Thymus (tissue), 14 donors: ENCODE measurements at places on chromosomes 12 and 14. TPM values are rescaled to one million over a fixed set of nuclear protein-coding genes. Genes with fewer than 3 reads are reported as not detected.

DNA sequence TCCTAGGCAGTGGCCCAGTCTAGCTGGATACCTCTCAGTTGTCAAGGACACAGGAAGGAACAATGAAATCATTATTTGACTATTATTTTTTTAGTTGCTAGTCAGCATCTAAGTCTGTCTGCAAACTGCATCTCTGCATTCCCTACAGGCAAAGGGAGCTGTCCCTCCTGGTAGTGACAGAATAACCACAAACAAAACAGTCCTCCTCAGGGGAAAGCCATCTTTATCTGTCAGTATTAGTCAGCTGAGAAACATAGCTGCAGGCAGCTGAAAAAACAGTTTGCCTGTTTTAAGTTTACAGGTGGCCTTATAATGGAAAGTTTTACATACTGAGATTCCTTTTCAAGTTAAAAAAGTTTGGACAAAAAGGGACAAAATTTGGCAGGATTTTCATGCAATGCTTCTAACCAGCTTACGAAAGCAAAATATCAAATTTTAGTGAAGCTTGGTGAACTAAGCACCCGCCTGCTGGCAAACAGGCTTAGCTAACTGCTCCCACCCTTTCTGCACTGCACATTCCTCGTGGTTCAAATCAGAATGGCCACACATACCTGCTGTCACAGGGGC is 29.5 kb downstream of the SLC25A21 start:
- peak overlapping the region; percentile 76 for H3K27ac ChIP-seq
- H3K4me1 ChIP-seq = no peaks in the 10 kb centered on the region
- no peak for DNase-seq
- no peaks in the 10 kb centered on the region for H3K27me3 ChIP-seq
- no peak overlapping the region for H3K4me3 ChIP-seq

Gene DHRS2
- total RNA-seq = 0.28 TPM

- no peaks in the 10 kb centered on the region for H3K36me3 ChIP-seq
- peaks cover 20% of the 10 kb centered on the region for H3K4me1 ChIP-seq
- no peak overlapping the region for H3K4me3 ChIP-seq
- H3K27me3 ChIP-seq = no peaks in the 10 kb centered on the region
Measured at GRCh38 chr12:11553871-11554533, 95.5 kb upstream of the ETV6 start.

- H3K4me1 ChIP-seq = no peaks in the 10 kb centered on the region
- no peak overlapping the region for H3K27ac ChIP-seq
- no peak for DNase-seq
- H3K36me3 ChIP-seq = no peaks in the 10 kb centered on the region
- no peak overlapping the region for H3K4me3 ChIP-seq
Measured at GRCh38 chr12:130394906-130395305, 57.2 kb downstream of the PIWIL1 start.

DNA sequence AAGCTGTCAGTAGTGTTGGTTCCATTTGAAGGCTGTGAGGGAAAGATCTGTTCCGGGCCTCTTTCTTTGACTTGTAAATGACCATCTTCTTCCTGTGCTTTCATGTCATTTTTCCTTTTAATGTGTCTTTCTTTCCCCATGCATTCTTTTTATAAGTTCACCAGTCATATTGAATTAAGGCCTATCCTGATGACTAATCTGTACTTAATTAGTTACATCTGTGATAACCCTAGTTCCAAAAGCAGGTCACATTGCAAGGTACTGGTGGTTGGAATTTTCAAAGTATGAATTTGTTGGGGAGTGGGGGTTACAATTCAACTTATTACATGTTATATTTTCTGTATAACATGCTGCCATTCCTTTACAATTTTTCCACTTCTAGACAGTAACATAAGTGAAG is 1642.1 kb upstream of the FLRT2 start:
- no peaks in the 10 kb centered on the region for H3K36me3 ChIP-seq
- no peak for DNase-seq
- H3K27ac ChIP-seq = no peak overlapping the region
- no peak overlapping the region for H3K4me3 ChIP-seq
- H3K27me3 ChIP-seq = no peaks in the 10 kb centered on the region

Gene LAG3
- 1.5 TPM for total RNA-seq

Gene RIMBP2
- total RNA-seq = 0.47 TPM

GRCh38 chr14:28300356-28300755 is 466.2 kb upstream of the FOXG1 start:
- no peaks in the 10 kb centered on the region for H3K4me1 ChIP-seq
- H3K4me3 ChIP-seq = no peak overlapping the region
- DNase-seq = no peak
- H3K36me3 ChIP-seq = no peaks in the 10 kb centered on the region

GRCh38 chr12:3341594-3341993 is 149.4 kb upstream of the PRMT8 start:
- H3K36me3 ChIP-seq = no peaks in the 10 kb centered on the region
- H3K27ac ChIP-seq = no peak overlapping the region
- no peaks in the 10 kb centered on the region for H3K4me1 ChIP-seq

Gene NYNRIN
- 3.1 TPM for total RNA-seq

Gene EML1
- 2.7 TPM for total RNA-seq

- no peaks in the 10 kb centered on the region for H3K36me3 ChIP-seq
- peaks cover 5% of the 10 kb centered on the region for H3K4me1 ChIP-seq
- H3K27ac ChIP-seq = no peak overlapping the region
- no peak overlapping the region for H3K4me3 ChIP-seq
- DNase-seq = no peak
Measured at GRCh38 chr14:51781381-51781780, 79.0 kb upstream of the GNG2 start.

Gene MYBPC1
- total RNA-seq = 4.6 TPM

GRCh38 chr14:94583557-94583956 is 2.3 kb downstream of the SERPINA5 start:
- H3K27ac ChIP-seq = no peak overlapping the region
- no peak overlapping the region for H3K4me3 ChIP-seq
- H3K36me3 ChIP-seq = no peaks in the 10 kb centered on the region
- DNase-seq = no peak
- H3K4me1 ChIP-seq = no peaks in the 10 kb centered on the region
- H3K27me3 ChIP-seq = no peaks in the 10 kb centered on the region

DNA sequence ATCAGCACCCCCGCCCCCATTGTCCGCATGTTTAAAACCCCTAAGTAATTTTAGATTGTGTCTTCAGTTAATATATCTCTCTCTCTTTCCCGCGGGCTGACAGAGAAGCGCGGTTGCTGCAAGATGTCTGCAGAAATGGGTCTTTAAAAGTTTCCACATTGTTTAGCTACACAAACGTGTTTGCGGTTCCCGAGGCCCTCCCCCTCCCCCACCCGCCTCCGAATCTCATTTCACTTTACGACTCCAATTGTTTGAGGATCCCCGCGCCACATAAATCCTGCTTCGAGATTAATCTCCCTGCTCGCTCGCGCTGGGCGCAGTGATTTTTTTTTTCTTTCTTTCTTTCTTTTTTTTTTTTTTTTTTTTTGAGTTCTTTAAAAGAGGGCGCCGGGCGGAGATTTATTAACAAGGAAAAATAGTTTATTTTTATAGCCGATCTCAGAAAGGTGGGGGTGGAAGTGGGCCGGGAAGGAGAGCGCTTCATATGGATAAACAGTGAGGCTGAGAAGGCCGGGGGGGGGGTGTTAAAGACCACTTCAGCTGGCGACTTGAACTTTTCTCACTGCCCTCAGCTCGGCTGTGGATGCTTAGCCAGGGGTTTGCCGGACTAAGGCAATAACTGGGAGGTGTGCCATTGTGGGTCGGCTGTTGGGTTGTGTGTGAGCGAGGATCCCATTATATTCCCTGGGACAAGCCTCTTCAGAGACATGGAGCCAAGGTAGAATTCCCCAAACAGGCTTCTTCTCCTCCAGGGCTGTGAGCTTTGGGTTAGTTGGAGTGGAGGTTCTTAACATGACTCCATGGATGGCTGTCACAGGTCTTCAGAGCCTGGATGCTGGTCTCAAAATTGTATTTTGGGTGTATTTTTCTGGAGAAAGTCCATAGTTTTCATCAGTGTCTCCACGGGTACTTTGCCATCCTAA is 39.7 kb upstream of the TBX5 start:
- H3K36me3 ChIP-seq = no peaks in the 10 kb centered on the region
- no peak overlapping the region for H3K4me3 ChIP-seq
- H3K27me3 ChIP-seq = peaks cover 96% of the 10 kb centered on the region
- H3K27ac ChIP-seq = no peak overlapping the region

DNA sequence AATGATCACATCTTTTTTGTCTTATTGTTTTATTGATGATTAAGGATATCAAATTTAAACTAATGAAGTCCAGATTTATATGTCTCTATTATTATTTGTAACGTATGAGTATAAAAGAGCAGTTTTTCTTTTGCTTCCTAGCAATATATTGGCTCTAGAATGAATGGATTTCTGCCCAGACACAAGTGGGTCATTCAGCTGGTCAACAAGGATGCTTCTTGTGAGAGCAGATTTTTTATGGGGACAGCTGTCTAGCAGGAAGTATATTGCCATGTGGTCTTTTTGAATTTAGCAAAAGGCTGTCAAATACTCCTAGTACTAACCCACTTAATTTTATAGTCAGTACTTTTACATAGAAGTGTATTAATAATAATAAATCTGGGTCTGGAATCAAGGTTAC is 1071.1 kb upstream of the FLRT2 start:
- DNase-seq = no peak
- H3K4me1 ChIP-seq = no peaks in the 10 kb centered on the region
- H3K27ac ChIP-seq = no peak overlapping the region
- no peaks in the 10 kb centered on the region for H3K36me3 ChIP-seq

- H3K4me1 ChIP-seq = no peaks in the 10 kb centered on the region
- no peak overlapping the region for H3K4me3 ChIP-seq
Measured at GRCh38 chr12:76450690-76451089, 102.5 kb upstream of the BBS10 start.

Gene MYO1H
- total RNA-seq = under 0.01 TPM

GRCh38 chr12:94149781-94150239 is 1.4 kb downstream of the PLXNC1 start:
- H3K36me3 ChIP-seq = no peaks in the 10 kb centered on the region
- H3K4me1 ChIP-seq = peaks cover 8% of the 10 kb centered on the region
- peaks cover 76% of the 10 kb centered on the region for H3K27me3 ChIP-seq
- no peak for DNase-seq
- H3K4me3 ChIP-seq = peak overlapping the region; percentile 43

GRCh38 chr12:72677139-72677538 is 405.0 kb downstream of the TRHDE start:
- no peaks in the 10 kb centered on the region for H3K36me3 ChIP-seq
- H3K27ac ChIP-seq = no peak overlapping the region
- H3K4me1 ChIP-seq = no peaks in the 10 kb centered on the region
- H3K4me3 ChIP-seq = no peak overlapping the region
- no peak for DNase-seq

DNA sequence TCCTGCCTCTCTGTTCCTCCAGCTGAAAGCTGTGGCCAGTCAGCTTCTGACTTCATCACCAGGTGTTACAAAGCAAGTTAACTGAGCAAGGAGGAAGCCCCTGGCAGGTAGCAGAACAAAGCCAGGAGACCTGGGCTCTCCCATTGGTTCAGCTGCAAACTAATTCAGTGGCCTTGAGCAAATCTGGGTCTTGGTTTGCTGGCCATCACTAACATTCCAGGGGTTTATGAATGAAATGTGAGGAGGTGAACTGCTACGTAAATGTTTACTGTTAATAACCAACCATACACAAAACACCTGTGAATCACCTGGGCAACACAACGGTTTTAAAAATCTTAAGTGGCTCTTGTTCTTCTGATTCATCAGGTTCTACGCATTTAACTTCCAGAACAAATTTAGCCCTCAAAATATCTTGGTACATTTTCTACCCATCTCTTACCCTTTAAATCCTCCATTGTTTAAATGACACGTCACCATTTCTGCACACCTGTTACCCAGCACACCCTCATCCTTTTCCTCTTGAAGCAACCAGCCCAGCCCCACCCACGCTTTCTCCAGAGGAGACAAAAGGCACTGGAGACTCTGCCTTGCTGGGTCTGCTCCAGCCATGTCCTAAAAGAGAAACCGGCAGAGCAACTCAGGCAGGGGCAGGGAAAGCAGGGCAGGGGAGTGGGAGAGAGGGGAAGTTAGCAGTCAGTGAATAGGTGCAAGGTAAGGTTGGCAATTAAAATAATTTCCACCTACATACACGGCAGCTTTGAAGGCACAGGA is 49.3 kb upstream of the TSPAN11 start:
- peaks cover 16% of the 10 kb centered on the region for H3K27me3 ChIP-seq
- no peak overlapping the region for H3K27ac ChIP-seq
- no peaks in the 10 kb centered on the region for H3K36me3 ChIP-seq

GRCh38 chr14:55000381-55000780 is 26.5 kb downstream of the WDHD1 start:
- H3K36me3 ChIP-seq = peaks cover 12% of the 10 kb centered on the region
- no peaks in the 10 kb centered on the region for H3K27me3 ChIP-seq
- no peaks in the 10 kb centered on the region for H3K4me1 ChIP-seq
- DNase-seq = no peak
- no peak overlapping the region for H3K27ac ChIP-seq
- H3K4me3 ChIP-seq = no peak overlapping the region

- H3K36me3 ChIP-seq = no peaks in the 10 kb centered on the region
- H3K27me3 ChIP-seq = no peaks in the 10 kb centered on the region
- H3K27ac ChIP-seq = no peak overlapping the region
- no peak for DNase-seq
- no peak overlapping the region for H3K4me3 ChIP-seq
Measured at GRCh38 chr14:101199028-101199770, 295.7 kb upstream of the RTL1 start.

- no peaks in the 10 kb centered on the region for H3K4me1 ChIP-seq
- H3K27ac ChIP-seq = no peak overlapping the region
- no peak overlapping the region for H3K4me3 ChIP-seq
- no peak for DNase-seq
- H3K27me3 ChIP-seq = no peaks in the 10 kb centered on the region
Measured at GRCh38 chr14:64394977-64395633, 7.0 kb downstream of the MTHFD1 start.

Gene FAIM2
- 0.24 TPM for total RNA-seq

Gene LMNTD1
- not detected for total RNA-seq

Gene GLI1
- 0.85 TPM for total RNA-seq

DNA sequence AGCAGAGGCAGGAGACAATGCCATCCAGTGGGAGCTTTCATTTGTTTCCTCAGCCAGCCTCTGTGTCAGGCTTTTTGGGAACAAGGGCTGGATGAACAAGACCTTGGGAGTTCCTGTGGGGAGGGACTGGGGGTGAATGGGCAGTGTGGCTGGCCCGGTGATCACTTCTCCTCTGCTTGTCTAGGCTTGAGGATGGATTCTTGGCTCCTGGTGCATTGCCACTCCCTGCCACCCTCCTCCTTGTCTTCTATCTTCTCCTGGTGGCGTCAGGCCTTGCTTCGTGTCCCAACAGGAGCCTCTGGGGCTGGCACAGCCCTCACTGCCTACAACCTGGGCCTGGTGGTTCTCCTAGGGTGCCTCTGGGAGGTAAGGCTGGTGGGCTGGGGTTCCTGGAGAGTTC is 25.0 kb upstream of the KCNA5 start:
- no peaks in the 10 kb centered on the region for H3K4me1 ChIP-seq
- H3K4me3 ChIP-seq = no peak overlapping the region
- H3K36me3 ChIP-seq = no peaks in the 10 kb centered on the region
- DNase-seq = no peak
- no peak overlapping the region for H3K27ac ChIP-seq

Gene RNU4-1
- total RNA-seq = 7,767 TPM

Gene IRAK3
- total RNA-seq = 2.5 TPM

Gene TMEM253
- 0.14 TPM for total RNA-seq

Gene NCKAP5L
- total RNA-seq = 5.6 TPM

DNA sequence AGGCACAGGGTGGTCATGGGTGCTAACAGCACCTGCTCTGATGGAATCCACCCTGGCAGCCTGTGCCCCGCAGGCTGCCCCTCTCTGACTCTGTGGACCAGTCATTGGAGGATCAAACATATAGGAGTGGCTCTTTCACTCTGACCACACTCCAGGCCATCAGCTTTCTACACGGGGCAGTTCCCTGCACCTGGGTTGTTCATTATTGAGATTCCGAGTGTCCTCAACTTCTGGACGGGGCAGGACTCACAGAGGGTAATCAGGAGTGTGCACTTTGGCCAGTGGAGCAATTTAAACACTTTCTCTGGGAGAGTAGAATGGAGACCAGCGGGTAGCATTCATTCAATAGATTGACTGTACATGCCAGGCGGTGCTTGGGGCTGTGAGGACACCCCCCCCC is 94.8 kb downstream of the NINJ2 start:
- H3K4me1 ChIP-seq = peaks cover 23% of the 10 kb centered on the region
- no peak for DNase-seq
- no peaks in the 10 kb centered on the region for H3K36me3 ChIP-seq
